Activated naive CD8-positive, alpha-beta T cell treated with anti-CD3 and anti-CD28 coated beads, Interleukin-2, amount 50 U/mL, for 24 hours (primary cell): ENCODE measurements at places on chromosomes 6 and 20.
A peak's percentile ranks its signal among the peaks of the same experiment; 100 is the strongest.

DNA sequence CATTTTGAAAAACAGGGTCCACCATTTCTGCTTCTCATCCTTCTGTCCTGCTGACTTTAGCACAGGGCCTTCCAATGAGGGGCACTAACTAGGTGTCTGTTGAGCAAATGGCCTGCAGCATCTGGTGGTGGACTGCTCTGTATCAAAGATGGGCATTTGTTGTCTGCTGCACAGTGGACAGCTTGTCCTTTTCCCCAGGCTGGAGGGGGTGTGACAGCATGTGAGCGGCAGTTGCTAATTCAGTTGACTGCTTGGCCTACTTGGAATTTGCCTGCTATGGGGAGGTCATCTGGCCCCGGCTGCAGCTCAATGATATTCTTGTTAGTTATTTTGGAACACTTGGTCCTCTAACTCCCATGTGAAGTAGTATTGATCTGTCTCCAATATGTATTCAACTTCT is 93.7 kb downstream of the SH3BGRL2 start:
- peaks cover 16% of the 10 kb centered on the region for H3K27me3 ChIP-seq
- DNase-seq = no peak
- H3K27ac ChIP-seq = no peak overlapping the region
- no peaks in the 10 kb centered on the region for H3K4me1 ChIP-seq
- H3K36me3 ChIP-seq = no peaks in the 10 kb centered on the region

DNA sequence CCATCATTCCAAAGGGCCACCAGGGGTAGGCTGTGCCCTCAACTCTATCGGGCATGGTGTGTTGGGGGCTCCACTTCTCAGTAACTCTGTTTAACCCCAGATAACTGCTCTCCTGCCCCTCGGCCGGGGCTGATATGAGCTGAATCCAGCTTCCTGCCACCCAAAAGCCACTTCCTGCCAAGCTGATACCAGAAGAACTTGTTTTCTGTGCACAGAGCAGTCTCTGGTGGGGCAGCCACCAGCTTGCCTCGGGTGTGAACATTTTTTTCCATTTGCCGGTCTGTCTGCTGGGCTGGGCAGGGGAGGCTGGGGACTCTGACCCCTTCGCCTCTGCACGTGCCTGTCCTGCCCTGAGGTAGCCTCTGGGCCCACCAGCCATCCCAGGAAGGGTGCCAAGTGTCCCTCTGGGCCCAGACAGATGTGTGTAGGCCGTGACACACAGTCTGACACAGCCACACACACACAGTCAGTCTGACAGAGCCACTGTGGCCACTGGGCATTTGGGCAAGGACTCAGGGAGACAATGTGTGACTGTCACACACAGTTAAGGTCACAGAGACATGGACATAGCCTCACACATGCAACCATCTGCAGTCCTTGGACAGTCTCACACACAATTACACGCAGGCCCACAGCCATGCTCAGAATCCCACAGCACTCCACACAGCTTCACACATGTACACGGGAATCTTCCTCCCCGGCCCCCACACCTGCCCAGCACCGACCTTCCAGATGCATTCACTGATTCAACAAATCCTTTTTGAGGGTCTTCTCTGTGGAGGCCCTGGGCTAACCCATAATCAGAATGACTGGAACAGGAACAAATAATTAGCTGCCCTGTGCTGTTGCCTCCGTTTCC is 45.1 kb downstream of the NOL4L start:
- no peaks in the 10 kb centered on the region for H3K27me3 ChIP-seq
- H3K36me3 ChIP-seq = peaks cover 2% of the 10 kb centered on the region
- H3K4me1 ChIP-seq = peaks cover 83% of the 10 kb centered on the region
- peak overlapping the region; percentile 71 for H3K4me3 ChIP-seq
- peak overlapping the region; percentile 99 for H3K27ac ChIP-seq

- H3K4me1 ChIP-seq = no peaks in the 10 kb centered on the region
- H3K4me3 ChIP-seq = no peak overlapping the region
- peaks cover 31% of the 10 kb centered on the region for H3K27me3 ChIP-seq
- H3K27ac ChIP-seq = no peak overlapping the region
- H3K36me3 ChIP-seq = no peaks in the 10 kb centered on the region
Observed at GRCh38 chr6:33975661-33976436, 170.0 kb downstream of the GRM4 start.

DNA sequence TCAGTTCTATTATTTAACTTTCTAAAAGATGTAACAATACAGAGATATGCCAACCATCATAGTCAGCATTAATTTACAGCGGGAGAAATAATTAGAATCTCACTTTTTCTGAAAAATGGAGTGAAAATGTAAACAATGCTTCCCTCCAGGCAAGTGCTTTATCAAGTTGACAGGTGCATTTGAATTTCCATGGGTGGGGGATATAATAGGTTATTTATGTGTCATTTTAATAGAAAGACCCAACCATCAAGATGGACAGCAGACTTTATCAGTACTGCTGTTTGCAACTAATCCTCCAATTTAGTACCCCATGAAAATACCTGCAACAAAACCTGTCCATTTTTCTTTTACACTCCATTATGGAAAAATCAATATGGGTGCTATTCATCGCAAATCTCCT is 780.1 kb downstream of the TFAP2A start:
- no peaks in the 10 kb centered on the region for H3K27me3 ChIP-seq
- no peaks in the 10 kb centered on the region for H3K4me1 ChIP-seq
- H3K27ac ChIP-seq = no peak overlapping the region
- no peak for DNase-seq
- no peak overlapping the region for H3K4me3 ChIP-seq
- H3K36me3 ChIP-seq = no peaks in the 10 kb centered on the region

DNA sequence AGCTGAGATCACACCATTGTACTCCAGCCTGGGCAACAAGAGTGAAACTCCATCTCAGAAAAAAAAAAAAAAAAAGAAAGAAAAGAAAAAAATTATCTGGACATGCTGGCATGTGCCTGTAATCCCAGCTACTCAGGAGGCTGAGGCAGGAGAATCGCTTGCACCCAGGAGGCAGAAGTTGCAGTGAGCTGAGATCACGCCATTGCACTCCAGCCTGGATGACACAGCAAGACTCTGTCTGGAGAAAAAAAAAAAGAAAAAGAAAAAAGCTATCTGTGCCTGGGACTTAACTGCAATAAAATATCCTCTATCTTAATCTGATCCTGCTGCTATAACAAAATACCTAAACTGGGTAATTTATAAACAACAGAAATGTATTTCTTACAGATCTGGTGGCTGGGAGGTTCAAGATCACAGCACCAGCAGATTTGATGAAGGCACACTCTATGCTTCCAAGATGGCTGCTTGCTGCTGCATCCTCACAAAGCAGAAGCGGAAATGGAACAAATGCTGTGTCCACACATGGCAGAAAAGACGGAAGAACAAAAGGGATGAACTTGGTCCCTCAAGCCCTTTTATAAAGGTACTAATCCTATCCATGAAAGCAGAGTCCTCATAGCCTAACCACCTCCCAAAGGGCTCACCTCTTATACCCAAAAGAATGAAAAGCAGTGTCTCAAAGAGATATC is 273.3 kb upstream of the JARID2 start:
- H3K36me3 ChIP-seq = no peaks in the 10 kb centered on the region
- no peaks in the 10 kb centered on the region for H3K27me3 ChIP-seq
- no peak overlapping the region for H3K27ac ChIP-seq
- H3K4me1 ChIP-seq = peaks cover 8% of the 10 kb centered on the region
- no peak overlapping the region for H3K4me3 ChIP-seq

GRCh38 chr20:50571466-50571865 is 61.3 kb downstream of the PTPN1 start:
- peaks cover 49% of the 10 kb centered on the region for H3K36me3 ChIP-seq
- DNase-seq = no peak
- no peaks in the 10 kb centered on the region for H3K27me3 ChIP-seq
- peak overlapping the region; percentile 38 for H3K27ac ChIP-seq
- H3K4me3 ChIP-seq = no peak overlapping the region
